HS-5 (cell line): ENCODE measurements at places on chromosomes 1 and 21.
A peak's percentile ranks its signal among the peaks of the same experiment; 100 is the strongest.

DNA sequence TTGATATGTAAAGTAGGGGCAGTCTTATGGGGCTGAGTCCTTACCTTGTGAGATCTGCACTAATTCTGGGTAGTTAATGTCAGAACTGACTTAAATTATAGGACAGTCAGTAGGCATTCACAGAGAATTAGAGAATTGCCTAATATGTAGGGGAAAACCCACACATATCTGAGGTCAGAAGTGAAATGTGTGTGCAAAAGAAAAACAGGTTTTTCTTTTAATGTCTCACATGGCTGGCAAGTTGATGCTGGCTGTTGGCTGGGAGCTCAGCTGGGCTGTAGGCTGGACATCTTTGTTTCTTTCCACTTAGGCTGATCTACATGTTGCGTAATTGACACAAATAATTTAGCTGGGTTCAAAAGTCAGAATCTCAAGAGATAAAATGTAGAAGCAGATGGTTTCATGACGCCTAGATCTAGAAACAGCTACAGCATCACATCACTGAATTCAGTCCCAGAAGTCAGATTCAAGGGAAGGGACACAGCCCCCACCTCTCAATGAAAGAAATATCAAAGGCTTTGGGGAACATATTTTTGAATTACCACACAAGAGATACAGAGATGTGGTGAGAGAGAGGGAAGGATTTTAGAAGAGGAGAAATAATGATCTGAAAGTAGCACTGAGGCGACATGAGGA is 98.9 kb downstream of the TNFSF18 start:
- no peak for DNase-seq

DNA sequence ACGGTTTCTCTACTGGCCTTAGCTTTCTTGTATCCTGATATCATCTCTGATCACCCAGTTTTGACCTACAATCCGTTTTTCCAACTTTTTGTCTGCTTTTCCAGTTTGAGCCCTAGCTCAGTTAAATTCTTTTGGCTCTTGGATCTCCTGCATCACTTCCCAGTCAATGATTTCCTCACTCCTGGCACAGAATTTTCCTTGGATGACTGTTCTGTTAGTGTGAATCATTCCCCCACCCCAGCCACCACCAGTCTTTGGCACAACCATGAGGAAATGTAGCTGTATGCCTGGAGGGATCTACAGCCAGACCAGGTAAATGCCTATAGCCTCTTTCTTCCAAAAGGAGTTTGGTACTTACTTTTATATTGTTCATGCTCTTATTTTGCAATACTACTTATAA is 187.2 kb upstream of the PTGFR start:
- DNase-seq: peak; percentile 88

GRCh38 chr1:195744256-195744655 is 864.0 kb downstream of the KCNT2 start:
- no peak for DNase-seq

- DNase-seq: no peak
These were observed 154.9 kb downstream of the MAST2 start for GRCh38 chr1:45958317-45958716.

DNA sequence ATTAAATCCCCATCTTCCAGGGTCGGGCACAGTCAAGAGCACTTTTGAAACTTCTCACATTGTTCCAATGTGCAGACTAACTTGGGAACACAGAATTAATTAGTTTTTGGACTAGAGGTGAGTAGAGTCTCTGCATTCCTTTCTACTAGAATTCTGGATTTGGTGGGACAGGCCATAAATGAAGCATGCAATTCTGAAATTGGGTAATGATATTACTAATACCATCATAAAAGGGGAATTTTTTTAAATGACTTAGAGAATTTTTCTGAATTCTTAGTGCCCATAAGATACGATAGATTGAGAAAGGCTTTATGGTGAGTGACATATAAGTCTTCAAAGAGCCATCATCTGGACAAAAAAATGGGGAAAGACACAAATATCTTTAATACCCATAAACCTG is 41.8 kb downstream of the ADAMTS5 start:
- DNase-seq: no peak

DNA sequence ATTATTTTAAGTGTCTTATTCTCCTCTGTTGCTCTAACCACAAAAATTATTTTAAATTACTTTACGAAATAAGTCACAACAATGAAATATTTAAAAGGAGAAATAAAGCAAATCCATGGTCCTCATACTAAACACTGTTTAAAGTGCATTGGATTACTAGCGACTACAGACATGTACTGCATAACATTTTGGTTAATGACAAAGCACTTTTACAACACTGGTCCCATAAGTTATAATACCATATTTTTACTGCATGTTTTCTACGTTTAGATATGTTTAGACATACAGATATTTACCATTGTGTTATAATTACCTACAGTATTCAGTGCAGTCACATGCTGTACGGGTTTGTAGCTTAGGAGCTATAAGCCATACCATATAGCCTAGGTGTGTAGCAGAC is 30.2 kb downstream of the VAMP4 start:
- DNase-seq: no peak

DNA sequence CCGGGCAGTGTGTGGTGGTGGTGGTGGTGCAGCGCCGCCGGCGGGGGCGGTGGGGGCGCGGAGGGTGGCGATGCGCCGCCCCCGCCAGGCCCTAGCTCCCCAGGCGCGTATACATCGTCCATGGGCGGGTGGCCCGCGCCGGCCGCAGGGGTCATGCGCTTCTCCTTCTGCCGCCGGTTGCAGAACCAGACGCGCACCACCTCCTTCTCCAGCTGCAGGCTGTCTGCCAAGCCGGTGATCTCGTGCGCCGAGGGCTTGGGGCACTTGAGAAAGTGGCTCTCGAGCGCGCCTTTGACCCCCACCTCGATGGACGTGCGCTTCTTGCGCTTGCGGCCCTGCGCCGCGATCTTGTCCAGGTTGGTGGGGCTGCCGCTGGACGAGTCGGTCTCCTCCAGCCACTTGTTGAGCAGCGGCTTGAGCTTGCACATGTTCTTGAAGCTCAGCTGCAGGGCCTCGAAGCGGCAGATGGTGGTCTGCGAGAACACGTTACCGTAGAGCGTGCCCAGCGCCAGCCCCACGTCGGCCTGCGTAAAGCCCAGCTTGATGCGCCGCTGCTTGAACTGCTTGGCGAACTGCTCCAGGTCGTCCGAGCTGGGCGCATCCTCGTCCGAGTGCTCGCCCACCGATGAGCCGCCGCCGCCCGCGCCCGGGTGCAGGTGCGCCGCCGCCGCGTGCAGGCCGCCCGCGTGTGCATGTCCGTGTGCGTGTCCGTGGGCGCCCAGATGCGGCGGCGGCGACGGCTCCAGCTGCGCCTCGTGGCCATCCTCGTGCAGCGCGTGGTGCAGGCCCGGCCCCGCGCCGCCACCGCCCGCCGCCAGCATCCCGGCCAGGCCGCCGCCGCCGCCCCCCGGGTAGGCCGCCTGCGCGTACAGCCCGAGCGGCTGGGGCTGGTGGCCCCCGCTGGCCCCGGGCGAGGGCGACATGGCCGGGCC is 926 bp downstream of the POU3F1 start:
- no peak for DNase-seq

GRCh38 chr1:88061492-88062177 is 622.4 kb upstream of the PKN2 start:
- DNase-seq: peak; percentile 18

GRCh38 chr1:156592910-156593660 is 1.5 kb downstream of the NAXE start:
- no peak for DNase-seq

- no peak for DNase-seq
These were observed 170.3 kb upstream of the TMEM51 start for GRCh38 chr1:14983277-14983676.

- no peak for DNase-seq
These were observed 215.1 kb downstream of the S1PR1 start for GRCh38 chr1:101451888-101452287.

GRCh38 chr21:36910581-36911307 is 55.7 kb downstream of the HLCS start:
- no peak for DNase-seq

- peak; percentile 36 for DNase-seq
These were observed 3.8 kb downstream of the RGS13 start for GRCh38 chr1:192639607-192640368.

DNA sequence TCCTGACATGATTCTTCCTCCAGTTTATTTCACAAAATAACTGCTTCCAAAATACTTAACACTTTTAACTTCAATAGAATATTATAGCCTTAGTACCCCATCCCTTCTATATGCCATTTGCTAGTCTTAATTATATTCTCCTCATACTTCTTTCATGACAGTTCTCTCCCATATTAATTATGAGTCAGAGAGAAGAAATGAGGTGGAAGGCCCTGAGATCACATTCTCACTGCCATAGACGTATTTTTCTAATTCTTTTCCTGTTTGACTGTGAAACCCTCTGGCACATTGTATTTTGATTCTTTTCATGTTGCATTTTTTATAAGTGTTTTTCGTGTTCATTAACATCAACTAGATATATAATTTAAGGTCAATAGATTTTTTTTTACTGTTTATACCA is 88.4 kb downstream of the GTF2B start:
- DNase-seq: peak; percentile 43

DNA sequence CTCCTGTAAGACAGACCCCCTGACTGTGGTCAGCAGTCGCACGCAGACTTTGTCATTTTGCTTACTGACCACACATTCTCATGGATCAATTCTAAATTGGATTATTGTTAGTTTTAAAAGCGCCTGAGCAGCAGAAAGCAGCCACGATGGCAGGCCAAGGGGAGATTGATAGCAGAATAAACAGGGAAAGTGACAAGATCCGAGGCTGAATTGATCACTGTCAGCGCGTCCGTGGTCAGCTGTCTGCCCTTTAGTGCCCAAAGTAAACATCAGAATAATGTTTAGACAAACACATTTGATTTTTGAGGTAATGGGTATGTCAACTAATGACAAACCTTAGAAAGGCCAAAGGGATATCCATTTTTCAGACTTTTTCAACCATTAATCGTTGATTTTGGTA is 426.8 kb downstream of the SETD4 start:
- no peak for DNase-seq

DNA sequence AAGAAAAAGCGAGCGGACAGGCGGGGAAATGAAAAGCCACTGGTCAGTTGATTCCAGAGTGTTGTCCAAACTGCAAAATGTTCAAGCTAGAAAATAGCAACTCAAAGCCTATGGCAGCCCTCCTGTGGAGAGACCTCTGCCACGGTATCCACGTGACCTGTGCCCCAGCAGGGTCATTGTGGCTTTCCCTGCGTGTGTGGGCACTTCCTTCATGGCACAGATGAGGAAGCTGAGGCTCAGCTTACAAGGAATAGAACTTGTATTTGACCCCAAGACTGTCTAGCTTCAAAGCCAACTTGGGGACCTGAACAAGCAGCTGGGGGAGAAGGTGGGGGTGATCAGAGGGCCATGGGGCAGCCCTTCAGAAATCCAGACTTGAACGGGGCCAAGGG is 15.6 kb upstream of the PLEKHG5 start:
- DNase-seq: no peak

DNA sequence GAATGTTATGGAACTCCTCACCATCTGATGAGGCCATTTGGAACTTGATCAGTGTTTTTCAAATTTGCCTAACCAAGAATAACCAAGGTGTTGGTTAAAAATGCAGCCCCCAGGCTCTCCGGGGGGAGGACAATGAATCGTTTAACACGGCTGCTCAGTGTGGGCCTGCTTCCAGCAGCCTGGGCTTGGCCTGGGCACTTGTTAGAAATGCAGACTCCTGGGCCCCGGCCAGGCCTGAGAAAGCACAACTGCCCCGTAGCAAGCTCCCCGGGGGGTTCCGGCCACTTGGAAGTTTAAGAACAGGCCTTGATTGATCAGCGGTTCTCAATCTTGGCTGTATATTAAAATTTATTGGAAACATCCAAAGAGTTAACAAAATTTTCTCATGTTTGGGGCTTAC is 22.8 kb upstream of the C2CD2 start:
- no peak for DNase-seq

GRCh38 chr1:33637846-33638440 is 165.5 kb downstream of the ZSCAN20 start:
- DNase-seq: no peak

DNA sequence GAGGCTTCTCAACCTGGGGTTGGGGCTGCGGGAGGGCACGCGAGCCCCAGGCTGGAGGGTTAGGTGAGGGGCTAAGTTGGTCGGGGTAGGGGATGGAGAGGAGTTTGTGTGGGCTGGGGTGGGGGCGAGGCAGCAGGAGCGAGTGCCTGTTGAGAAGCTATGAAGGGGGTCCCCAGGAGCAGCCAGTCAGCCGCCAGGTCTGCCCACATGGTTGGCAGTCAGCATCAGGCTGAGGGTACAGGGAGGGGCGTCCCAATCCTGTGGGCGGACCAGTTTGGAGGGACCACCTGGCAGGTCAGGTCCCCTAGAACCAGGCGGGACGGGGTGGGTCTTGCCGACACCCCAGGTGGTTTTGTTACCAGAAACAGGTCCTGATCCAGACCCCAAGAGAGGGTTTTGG is 400 bp upstream of the TRIM17 start:
- DNase-seq: no peak

DNA sequence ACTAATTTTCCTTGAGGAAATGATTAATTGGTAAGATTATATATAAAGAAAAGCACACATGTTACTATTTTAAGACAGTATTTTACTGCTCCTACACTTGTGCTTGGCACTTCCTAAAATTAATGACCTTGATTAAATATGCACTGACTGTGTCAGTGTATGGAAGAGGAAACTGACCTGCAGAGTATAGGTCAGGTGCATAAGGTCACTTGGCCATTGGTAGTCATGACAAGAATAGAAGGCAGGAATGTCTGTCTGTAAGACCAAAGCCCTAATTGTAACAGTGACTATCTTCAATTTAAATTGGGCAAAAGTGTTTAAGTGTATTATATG is 128.0 kb upstream of the KCNK2 start:
- no peak for DNase-seq

DNA sequence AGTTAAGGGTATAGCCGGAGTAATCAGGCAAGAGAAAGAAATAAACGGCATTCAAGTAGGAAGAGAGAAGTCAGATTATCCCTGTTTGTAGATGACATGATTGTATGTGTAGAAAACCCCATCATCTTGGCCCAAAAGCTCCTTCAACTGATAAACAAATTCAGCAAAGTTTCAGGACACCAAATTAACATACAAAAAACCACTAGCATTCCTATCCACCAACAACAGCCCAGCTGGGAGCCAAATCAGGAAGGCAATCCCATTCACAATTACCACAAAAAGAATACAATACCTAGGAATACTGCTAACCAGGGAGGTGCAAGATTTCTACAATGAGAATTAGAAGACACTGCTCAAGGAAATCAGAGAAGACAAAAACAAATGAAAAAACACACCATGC is 45.3 kb downstream of the MAST2 start:
- no peak for DNase-seq

DNA sequence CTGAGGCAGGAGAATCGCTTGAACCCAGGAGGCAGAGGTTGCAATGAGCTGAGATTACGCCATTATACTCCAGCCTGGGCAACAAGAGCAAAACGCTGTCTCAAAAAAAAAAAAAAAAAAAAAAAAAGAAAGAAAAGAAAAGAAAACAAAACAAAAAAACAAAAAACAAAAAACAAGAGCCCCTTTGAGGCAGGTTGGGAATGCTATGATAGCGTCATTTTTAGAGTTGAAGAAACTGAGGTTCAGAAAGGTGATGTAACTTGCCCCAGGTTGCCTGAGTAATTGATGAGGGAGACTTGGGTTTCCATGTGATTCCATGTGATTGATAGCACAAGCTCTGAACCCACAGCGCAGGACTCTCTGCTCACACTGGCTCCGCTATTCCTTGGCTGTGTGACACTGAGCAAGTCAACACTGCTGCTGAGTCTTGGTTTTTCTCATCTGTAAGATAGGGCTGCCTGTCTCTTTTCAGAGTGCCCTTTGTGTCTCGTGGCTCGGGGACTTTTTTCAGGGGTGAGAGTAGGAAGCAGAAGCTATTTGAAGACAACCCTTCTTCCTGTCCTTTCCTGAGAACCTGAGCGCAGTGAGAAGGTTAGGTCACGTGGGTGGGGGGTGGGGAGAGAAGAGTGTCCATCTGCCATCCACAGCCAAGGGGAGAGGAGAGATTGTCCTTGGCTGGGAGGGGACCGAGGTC is 2.5 kb downstream of the CNR2 start:
- DNase-seq: no peak
